ENCODE measurements at places on chromosomes 1 and 21.

DNA sequence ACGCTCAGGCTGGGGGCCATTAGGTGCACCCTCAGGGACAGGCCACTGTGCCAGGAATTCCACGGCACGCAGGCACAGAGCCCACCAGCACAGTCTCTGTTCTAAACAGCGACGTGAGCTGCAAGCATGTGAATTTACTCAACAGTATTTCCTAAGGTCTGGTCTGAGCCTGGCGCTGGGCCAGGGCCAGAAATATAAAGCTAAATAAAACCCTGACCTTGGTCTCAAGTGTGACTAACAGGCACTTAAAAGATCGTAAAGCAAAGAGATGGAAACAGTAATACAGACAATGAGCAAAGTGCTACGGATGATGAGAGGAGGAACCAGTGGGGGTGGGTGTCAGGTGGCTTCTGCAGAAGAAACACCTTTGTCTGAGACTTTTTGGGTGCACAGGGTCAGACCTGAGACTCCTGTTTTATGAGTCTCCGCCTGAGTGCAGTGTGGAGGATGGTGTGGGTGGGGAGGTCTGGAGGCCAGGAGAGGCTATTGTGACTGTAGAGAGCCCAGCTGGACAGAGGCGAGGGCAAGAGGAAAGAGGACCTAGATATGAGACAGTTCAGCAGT, 53.4 kb upstream of the EDN2 start:
- no peak for DNase-seq

- DNase-seq, result no peak
These were observed 21.4 kb downstream of the RPS6KA1 start for GRCh38 chr1:26550946-26551345.

- DNase-seq, result no peak
These were observed 77.3 kb downstream of the SH3BGR start for GRCh38 chr21:39529026-39529425.

- no peak for DNase-seq
These were observed 49.0 kb downstream of the LTN1 start for GRCh38 chr21:28943631-28944030.

GRCh38 chr1:233180641-233181364, 114.7 kb downstream of the PCNX2 start:
- DNase-seq, result peak; percentile 41

DNA sequence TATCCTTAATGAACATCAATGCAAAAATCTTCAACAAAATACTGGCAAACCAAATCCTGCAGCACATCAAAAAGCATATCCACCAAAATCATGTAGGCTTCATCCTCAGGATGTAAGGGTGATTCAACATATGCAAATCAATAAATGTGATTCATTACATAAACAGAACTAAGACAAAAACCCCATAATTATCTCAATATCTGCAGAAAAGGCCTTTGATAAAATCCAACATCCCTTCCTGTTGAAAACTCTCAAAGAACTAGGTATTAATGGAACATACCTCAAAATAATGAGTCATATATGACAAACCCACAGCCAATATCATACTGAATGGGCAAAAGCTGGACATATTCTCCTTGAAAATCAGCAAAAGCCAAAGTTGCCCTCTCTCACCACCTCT, 54.6 kb upstream of the DEPDC1 start:
- DNase-seq, result no peak

DNA sequence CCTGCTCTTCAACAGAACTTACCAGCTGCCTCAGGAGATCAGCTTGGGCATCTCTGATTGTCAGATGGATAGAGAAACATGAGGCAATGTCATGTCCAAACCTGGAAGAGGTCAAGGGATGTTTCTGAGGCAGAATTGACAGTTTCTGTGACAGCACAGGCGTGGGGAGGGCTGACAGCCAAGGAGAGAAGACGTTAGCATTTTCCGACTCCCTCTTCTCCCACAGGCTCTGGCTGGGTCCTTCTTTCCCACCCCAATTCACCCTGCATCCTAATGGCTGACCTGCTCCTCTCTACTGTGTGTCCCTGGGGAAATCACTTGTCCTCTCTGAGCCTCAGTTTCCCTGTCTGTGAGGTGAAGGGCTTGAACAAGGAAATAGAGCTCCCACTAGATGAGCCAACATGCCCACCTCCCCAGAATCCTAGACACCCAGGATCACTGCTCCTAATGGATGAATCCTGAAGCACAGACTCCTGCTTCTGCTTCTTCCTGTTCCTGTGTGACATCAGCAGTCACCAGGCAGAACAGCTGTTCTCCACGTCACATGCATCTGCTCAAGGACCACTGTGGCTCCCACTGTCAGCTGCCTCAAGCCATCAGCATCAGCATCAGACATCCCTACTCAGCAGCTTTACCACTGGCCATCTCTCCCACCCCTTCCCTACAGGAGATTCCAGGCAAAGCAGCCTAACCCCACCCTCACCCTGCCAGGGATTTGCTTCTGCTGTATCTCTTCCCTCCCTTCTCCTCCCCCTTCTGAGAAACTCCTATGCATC, 408.0 kb downstream of the MATN1 start:
- DNase-seq, result peak; percentile 25

- DNase-seq, result peak; percentile 70
These were observed 62.6 kb upstream of the CLDN14 start for GRCh38 chr21:36542312-36543101.

GRCh38 chr1:3609769-3610526, 1.4 kb downstream of the MEGF6 start:
- no peak for DNase-seq

DNA sequence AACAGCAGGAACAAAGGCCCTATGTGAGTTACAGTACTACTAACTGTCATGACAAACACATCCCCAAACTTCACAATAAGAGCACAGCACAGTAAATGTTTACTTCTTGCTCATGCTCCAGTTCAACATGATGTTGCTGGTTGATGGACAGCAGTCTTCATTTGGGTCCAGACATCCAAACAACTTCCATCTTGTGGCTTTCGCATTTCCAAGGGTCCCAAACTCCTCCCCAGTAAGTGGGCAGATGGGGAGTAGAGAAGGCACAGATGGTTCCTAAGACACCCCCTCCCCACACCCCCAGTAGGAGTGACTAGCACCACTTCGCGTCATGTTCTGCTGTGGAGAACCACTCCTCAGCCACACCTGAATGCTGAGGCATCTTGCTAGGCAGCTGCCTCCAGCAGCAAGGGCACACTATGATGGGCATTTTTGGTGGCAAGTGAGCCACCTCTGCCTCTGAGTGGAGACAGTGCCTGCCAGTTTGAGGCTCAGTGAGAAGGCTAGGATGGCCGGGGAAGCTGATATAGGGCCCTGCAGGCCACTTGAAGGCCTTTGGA, 32.7 kb upstream of the CD2 start:
- DNase-seq, result no peak

DNA sequence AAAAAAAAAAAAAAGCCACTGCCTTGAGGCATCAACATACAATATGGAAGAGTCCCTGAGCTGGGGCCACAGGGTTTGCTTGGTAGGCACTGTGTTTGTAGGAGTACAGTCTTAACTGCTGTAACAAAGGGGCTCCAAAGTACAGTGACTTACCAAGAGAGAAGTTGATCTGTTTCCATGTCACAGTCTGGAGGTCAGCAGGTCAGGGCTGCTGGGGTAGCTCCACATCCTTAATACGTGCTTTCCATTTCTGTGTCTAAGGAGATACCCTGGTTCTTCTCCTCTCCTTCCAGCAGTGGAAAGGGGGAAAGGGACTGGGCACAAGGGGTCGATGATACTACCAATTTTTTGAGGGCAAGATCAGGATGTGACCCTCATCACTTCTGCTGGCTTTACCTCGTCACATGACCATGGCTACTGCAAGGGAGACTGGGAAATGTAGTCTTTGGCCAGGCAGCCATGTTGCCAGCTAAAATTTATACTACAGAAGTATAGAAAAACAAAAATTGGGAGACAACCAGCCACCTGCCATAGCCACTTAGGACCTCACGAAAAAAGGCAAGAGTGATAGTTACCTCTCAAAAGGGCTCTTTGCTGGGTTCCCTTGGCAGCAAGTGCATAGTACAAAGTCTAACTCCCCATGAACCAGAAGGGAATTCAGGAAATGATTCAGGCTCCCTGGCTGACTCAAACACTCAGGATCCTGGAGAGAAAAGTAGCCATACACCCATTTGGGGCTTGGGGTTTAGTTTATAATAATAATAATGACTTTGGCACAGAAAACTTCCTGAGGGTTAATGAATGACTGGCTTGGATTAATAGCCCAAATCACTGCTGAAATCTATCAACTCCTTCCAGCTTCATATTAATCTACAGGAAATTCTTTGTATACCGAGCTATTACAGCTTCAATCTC, 52.7 kb upstream of the ATP5PO start:
- no peak for DNase-seq

- no peak for DNase-seq
These were observed 56.1 kb upstream of the LRRC7 start for GRCh38 chr1:69511426-69512192.

GRCh38 chr1:241632987-241633386, 7.2 kb downstream of the CHML start:
- no peak for DNase-seq

- no peak for DNase-seq
These were observed 1397.2 kb downstream of the PLA2G4A start for GRCh38 chr1:188225975-188226374.

DNA sequence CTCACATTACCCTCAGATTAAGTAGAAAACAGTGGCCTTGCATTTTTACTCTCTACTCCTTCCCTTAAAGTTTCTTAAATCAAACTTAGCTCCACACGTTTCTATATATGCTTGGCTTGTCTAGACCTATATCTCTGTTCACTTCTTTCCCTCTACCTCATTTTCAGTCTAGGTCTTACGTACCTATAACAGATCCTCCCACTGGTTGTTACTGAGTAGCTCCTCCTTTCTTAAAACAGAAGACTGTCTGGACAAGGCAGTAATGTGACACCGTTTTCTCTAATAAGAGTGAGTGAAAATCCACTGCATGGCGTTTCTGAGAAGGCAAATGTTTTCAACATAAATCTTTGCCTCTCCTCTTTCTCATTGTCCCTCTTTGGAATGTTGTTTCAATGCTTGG, 211.7 kb upstream of the POGK start:
- DNase-seq, result no peak

GRCh38 chr1:19448491-19449439, 36.6 kb downstream of the CAPZB start:
- DNase-seq, result no peak

DNA sequence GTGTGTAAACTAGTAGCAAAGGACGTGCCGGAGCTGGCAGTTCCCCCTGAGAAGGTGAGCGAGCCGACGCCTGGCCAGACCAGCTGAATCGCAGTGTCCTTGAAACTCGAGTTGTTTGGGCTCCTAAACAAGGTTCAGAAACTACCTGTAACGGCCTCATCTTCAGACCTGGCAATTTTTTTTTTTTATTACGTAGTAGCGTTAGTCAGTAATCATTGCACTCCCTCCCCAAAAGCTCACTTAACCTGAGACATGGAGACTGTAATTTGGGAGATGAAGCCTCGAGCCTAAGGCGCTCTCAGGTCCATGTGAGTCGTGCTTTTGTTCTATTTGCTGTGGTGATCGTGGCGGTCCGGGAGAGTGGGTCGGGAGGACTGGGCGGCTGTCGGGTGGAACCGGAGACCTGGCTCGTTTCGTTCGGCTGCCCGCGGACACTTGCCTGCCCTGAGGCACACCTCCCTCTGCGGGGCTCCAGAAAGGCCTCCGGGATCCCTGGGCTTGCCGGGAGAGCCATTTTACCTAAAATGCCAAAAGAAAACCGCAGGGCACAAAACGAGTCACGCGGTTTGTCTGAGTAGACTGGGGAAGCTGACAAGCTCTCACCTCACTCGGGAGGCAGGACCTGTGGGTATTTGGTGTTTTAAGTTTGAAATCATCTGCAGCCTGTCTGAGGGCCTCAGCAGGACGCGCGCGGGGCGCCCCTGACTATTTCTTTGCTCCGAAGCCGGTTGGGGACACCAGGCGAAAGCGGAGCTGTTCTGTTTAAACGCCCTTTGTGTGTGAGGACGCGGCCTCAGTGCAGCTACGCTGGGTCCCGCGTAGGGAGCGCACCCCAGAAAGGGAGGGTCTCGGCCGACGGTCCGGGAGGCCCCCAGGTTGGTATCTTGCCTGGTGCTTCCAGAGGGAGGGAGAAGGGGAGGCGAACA, 722 bp downstream of the LHX8 start:
- DNase-seq, result peak; percentile 65

DNA sequence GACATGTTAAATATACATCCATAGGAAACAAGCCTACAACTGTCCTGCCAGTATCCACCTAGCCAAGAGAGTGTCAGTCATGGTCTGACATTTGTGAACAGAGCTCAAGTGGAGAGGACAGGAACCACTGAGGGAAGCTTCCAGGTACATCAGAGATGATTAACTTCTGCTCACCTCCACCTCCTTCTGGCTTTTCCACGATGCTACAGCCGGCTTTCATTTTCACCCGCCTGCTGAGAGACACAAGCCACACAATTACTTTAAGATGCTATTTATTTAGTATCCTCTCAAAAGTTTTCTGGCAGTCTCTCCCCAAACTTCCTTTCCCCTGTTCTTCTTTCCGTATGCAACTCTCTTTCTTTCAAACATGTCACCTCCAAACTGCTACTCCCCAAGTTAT, 2.1 kb downstream of the ETV3 start:
- no peak for DNase-seq

GRCh38 chr1:40036574-40036973, 4.0 kb upstream of the CAP1 start:
- no peak for DNase-seq

GRCh38 chr21:32611471-32611997, 643 bp downstream of the CFAP298 start:
- no peak for DNase-seq

DNA sequence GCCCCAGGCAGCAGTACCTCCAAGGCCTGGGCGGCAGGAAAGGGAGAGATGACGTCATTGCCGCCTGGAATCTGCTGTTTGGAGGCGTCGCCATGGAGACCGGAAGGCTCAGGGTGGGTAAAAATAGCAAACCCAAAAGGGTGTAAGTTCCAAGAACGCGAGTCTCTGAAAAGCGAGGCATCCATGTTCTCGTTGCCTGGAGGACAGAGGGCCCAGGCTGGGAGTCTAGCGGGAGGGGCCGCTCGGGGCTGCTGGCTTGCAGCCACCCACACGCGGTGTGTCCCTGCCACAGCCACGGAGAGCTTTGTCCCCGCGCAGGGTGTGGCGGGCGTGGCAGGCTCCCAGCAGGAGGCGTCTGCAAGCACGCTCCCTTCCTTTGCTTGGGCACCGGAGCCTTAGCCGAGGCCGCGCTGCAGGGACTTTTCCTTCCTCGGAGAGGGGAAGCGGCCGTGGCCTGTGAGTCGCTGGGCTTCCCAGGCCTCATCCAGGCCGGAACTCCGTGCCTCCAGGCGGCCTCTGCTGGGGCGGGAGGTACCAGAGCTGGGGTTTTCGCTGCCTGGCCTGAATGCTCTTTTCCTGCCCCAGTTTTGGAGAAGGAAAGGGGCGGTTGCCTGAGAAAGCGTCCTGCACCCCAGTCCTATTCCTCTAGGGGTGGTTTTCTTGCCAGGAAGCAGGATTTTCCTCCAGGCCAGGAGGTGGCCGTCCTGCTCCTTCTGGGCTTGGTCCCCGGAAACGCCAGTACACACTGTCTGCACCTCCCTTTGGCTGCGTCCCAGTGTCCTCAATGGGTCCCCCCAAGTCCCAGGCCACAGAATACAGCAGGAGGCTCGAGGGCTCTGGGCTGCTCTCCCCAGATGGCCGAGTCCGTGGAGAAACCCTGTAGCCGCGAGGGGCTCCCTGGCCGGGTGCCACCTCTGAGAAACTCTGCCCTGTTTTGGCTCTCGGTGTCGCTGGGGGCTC, 15.3 kb upstream of the SKI start:
- peak; percentile 95 for DNase-seq

- no peak for DNase-seq
These were observed 93.8 kb upstream of the PRDX6 start for GRCh38 chr1:173383351-173383750.
